ENCODE measurements at places on chromosomes 4 and X.

DNA sequence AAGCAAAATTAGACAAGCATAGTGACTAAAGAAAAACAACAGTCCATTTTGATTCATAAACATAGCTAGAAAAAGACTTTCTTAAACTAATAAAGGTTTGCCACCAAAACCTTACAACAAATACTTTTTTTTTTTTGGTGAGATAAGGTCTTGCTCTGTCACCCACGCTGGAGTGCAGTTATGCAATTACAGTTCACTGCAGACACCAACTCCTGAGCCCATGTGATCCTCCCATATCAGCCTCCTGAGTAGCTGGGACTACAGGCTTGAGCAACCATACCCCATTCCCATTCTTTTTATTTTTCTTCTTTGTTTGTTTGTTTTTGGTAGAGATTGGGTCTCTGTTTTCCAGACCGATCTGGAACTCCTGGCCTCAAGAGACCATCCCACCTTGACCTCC lies 247.2 kb upstream of the ADGRL3 start:
- DNase-seq, result no peak

- DNase-seq, result no peak
Observed at GRCh38 chr4:82230306-82230705, 143.5 kb downstream of the HNRNPD start.

DNA sequence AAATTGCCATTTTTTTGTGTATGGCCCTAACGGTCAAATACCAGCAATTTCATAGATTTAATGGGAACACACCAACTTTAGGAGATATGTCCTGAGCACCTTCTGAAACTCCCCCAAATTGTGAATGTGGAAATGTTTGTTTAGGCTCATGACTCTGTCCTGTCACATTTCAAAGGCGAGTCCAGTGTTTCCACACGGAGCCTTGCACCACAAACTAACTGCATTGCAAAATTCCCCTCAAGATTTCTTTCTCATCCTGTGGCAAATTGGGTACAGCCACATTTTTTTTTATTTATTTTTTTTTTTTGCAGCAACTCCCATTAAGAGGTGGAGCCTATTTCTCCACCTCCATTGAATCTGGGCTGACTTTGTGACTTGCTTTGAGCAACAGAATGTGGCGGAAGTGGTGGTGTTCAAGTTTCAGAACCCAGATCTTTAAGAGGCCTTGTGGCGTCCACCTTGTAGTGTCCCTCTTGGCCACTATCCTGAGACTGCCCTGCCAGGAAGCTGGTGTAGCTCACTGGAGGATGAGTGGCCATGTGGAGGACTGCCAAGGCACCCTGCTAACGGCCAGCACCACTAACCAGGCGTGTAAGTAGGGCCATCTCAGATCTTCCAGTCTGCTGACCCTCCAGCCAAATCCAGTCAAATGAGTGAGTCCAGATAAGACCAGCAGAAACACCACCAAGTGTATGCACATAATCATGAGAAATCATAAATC lies 172.4 kb upstream of the SCML1 start:
- DNase-seq, result no peak

GRCh38 chrX:64186974-64187761 lies 18.3 kb downstream of the AMER1 start:
- DNase-seq, result no peak

GRCh38 chr4:26912069-26912468 lies 51.4 kb downstream of the STIM2 start:
- DNase-seq, result no peak

GRCh38 chr4:80507507-80507906 lies 172.0 kb downstream of the CFAP299 start:
- DNase-seq, result no peak

GRCh38 chrX:123961268-123962005 lies at the start of gene STAG2:
TSS of gene STAG2 (plus strand) at chrX:123961706. CDS start at chrX:124022628, 60,922 bp downstream.
- no peak for DNase-seq

DNA sequence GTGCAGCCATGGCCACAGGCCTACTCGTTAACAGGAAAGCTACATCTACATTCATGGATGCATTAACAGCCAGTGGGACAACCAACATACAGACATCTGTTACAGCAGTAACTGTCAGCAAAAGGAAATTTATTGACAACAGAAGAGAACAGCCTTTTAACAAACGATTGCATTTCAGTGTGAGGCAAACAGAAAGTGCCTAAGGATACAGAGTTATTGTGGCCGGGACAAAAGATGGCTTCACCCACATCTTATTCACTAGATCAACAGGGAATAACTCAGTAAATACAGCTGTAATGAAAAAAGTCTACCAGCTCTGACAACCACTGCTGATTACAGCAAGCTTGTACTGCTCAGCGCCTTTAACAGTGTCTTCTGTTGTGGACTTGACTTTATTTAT lies 61.5 kb upstream of the TBL1X start:
- no peak for DNase-seq

- DNase-seq, result no peak
Observed at GRCh38 chr4:7768736-7769135, 170.9 kb downstream of the AFAP1 start.

DNA sequence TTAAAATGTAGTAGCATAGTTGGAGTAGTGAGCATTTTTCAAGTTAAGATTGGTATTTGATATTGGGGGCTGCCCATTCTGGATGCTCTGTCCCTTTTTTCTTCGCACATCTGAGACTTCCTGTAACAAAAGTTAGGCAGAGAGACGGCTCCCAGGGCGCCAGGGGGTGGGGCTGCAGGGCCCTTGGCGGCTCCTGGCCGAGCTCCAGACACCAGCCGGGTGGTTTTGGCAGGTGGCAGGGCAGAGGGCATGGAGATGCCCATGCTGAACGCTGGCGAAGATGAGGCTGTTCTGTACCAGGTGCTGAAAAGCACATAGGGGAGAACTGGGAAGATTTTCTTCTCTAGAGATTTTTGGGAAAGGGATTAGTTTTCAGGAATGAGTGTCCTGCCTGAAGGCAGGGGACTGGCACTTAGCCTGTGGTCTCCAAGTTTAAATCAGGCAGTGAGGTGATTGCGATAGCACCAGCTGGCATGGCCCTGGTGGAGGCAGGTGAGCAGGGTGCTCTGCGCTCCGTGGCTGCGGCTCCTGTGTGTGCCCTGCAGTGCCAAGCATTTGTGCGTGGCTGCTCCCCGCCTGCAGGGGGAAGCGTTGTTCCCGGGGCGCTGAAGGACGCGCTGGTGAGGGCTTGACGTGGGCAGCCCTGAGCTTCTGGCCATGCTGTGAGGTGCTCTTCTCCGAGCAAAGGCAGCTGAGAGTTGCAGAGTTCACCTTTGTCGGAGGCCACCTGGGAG lies 23.6 kb upstream of the HGFAC start:
- no peak for DNase-seq

DNA sequence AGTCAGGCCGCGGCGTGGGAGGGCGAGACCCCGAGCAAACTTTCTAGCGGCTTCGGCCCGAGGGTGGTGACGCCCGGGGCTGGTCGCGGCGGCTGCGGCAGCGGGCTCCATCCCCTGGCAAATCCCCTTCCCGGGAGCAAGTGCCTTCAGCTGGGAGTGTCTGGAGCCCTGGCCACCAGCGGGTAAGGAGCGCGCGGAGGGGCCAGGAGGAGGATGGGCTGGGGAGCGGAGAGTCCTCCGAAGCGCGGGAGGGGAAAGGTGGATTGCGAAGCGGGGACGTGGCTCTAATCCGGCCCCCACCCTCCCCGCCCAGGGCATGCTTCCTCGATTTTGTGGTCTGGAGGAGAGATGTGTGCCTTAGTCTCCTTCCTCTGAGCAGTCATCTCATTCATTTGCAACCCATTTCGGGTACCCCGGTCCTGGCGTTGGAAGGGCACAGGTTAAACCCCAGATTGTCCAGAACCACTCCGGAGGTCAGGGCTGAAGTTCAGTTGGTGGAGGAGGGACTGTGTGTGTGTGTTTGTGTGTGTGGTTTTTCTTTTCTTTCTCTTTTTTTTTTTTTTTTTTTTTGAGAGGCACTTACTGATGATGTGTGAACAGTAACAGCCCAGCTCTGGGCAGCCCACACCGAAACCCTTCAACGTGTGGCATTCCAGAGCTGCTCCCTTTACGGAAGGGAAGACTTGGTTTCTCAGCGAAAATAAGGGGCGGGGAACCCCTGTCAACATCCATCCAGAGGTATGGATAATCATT lies 516 bp downstream of the SGMS2 start:
- no peak for DNase-seq

GRCh38 chr4:578451-579443 lies 2.7 kb upstream of the TMEM271 start:
- DNase-seq, result no peak

GRCh38 chr4:158496030-158496741 lies 25.5 kb upstream of the RXFP1 start:
- no peak for DNase-seq

- no peak for DNase-seq
Observed at GRCh38 chr4:184475096-184475461, 729 bp upstream of the IRF2 start.

DNA sequence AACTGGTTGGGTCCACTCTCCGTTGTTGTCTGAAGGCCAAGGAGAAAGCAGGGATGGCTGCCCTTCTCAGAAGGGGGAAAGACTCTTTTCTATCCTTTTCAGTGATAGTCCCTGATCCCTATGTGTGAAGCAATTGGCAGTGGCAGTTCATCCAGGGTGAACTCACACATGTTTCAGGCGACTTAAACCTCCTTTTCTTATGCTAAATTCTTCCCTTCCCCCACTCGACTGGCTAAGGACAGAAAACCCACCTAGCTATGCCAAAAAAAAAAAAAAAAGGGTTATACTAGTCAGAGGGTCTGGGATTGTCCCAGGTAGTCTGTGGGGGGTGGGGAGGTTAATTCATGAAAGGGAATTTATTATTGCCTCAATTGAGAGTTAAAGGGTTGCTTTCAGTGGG lies 12.2 kb upstream of the ZNF280C start:
- no peak for DNase-seq

GRCh38 chrX:124344246-124344645 lies 2.1 kb upstream of the SH2D1A start:
- DNase-seq, result no peak

DNA sequence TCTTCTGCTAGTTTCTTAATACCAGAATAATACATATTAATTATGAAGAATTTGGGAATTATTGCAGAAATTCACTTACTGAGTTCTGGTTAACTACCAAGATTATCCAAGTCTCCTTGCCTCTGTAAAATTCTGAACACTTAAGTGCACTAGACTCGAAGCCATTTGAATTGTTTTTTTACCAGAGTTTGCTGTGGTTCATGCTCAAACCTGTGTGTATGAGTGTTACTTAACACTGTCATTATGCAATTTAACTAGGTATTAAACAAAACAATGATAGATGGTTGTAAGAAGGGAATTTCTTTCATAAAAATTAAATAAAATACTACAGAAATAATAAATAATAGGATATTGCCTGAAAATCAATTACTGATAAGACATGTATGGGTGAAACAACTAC lies 145.6 kb upstream of the FAT4 start:
- DNase-seq, result no peak

GRCh38 chr4:48899432-48899749 lies 7.2 kb downstream of the OCIAD2 start:
- no peak for DNase-seq

DNA sequence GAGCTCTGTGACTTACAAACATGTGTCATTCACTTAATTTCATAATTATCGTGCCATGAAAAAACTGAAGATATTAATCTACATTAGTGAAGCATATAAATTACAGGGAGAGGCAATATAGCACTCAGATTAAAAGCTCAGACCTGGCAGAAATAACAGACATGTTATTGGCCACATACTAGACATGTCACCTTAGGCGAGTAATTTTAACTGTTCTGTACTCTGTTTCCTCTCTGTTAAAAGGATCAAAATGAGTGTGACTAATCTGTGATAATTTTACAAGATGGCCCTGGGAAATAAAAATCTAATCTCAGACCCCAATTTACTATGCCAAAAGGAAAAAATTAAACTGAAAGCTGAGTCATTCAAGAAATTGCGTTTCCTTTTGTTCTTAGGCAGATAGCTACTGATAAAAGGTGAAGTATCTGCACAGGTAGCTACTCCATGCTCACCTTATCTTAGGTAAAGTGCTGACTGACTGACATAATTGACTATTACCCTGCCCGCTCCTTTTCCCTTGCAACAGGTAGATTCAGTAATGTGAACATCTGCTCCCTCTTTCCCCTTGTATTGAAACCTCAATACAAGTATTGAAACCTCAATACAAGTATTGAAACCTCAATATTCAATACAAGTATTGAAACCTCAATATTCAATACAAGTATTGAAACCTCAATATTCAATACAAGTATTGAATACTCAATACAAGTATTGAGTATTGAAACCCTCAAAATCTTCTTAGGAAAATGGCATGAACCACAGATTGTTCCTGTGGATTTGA lies 33.2 kb downstream of the RELL1 start:
- no peak for DNase-seq

- no peak for DNase-seq
Observed at GRCh38 chr4:1613099-1613495, 71.0 kb downstream of the FAM53A start.

DNA sequence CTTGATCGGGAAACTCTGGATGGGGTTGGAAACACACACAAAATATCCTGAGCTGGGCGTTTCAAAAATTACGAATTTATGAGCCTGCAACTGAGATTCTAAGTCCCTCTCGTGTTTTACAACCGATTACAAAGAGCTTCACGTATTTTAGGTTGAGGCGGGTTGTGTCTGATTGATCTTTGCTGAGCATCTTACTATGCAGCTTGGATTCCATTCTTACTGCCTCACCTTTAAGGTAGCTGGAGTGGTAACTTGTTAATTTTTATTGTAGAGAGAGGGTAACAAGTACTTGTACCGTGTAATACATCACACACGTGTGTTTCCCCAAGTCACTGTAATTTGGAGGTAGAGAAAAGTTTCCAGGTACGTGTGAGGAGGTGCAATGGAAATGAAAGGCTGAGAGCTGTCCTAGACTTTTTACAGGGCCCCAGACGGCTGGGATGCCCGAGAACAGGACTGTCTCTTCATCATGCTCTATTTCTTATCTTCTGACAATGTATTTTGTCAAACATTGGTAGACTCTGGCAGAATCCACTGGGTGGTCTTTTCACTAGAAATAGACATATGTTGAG lies 97.8 kb upstream of the TENM3 start:
- DNase-seq, result no peak

- no peak for DNase-seq
Observed at GRCh38 chrX:22538580-22538979, 265.9 kb downstream of the CBLL2 start.

DNA sequence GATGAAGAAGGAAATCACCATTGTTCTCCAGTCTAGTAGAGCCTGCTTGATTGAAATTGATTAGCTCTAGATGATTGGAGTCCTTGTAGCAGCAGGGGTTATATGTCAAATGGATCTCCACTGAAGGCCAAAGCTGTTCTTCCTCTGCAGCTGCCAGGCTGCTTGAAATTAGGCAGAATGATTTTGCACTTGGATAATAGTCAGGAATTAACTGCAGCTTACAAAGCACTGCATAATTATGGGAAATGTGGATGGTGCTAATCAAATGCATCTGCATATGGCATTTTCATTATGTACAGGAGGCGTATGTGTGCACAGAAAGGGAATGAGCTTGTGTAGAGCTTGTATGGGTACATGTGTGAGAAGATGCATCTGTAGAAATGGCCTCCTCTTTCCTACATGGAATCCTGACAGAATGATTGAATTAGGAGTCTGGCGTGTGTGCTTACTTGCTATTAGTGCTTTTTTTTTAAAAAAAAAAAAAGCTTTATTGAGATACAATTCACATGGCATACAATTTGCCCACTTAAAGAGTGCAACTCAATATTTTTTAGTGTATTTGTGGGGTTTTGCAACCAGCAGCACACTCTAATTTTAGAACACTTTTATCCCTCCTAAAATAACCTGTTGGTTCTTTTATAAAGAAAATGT lies 65.9 kb downstream of the TMEM131L start:
- DNase-seq, result no peak

- no peak for DNase-seq
Observed at GRCh38 chr4:184251670-184251980, 34.0 kb upstream of the ENPP6 start.

Measured in GM04503 (cell line).